GM23338 (cell line): ENCODE measurements at places on chromosomes 3 and 15. TPM values are rescaled to one million over a fixed set of nuclear protein-coding genes. Genes with fewer than 3 reads are reported as not detected.
A peak's percentile ranks its signal among the peaks of the same experiment; 100 is the strongest.

Gene LRIG1
- total RNA-seq = 116 and 134 TPM in 2 replicates

Gene SLC22A13
- total RNA-seq = 0.47 and 0.66 TPM in 2 replicates

Gene SLC28A2
- total RNA-seq = not detected in 2 replicates

Gene ZPLD1
- total RNA-seq = not detected in 2 replicates

Gene TPRG1
- 0.35 and 1.7 TPM in 2 replicates for total RNA-seq

Gene NRG4
- total RNA-seq = 0.21 TPM in 1 of 2 replicates, not detected in the other

Gene ACTRT3
- total RNA-seq = 5.2 and 6.4 TPM in 2 replicates

Gene PPP1R14D
- total RNA-seq = not detected in 2 replicates

Gene SPINK8
- not detected in 2 replicates for total RNA-seq

- H3K4me1 ChIP-seq = peaks cover 5% of the 10 kb centered on the region; the same call in 1 of the 2 replicates
- no peak for DNase-seq
- no peak overlapping the region for H3K4me3 ChIP-seq
- H3K36me3 ChIP-seq = no peaks in the 10 kb centered on the region
- H3K27ac ChIP-seq = no peak overlapping the region
Measured at GRCh38 chr3:122397201-122397600, 13.2 kb downstream of the FAM162A start.

GRCh38 chr3:2961576-2961975 is 148.6 kb downstream of the IL5RA start:
- no peaks in the 10 kb centered on the region for H3K36me3 ChIP-seq
- H3K4me3 ChIP-seq = no peak overlapping the region
- H3K27ac ChIP-seq = no peak overlapping the region
- DNase-seq = no peak

DNA sequence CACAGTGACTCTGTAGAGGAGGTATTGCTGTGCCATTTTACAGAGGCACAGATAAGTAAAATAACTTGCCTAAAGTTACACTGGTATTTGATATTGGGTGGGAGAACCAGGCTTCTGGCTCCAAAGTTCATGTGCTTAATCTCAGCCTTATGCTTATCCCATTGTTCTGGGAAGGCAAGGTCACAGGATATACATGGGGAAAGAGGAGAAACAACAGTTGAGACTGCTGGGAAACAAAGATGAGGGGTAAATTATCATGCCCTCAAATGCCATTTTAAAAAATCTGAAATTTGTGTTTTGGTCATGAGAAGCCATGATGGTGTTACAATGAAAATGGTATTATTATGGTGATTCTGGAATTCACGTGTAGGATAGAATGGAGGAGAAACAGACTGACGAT is 54.4 kb downstream of the EOMES start:
- no peaks in the 10 kb centered on the region for H3K36me3 ChIP-seq
- DNase-seq = no peak
- H3K4me3 ChIP-seq = no peak overlapping the region
- H3K4me1 ChIP-seq = peaks cover 29% of the 10 kb centered on the region
- H3K27me3 ChIP-seq = no peaks in the 10 kb centered on the region

GRCh38 chr15:37679627-37680026 is 254.8 kb upstream of the TMCO5A start:
- no peaks in the 10 kb centered on the region for H3K27me3 ChIP-seq
- H3K27ac ChIP-seq = no peak overlapping the region
- no peaks in the 10 kb centered on the region for H3K36me3 ChIP-seq
- no peak for DNase-seq

DNA sequence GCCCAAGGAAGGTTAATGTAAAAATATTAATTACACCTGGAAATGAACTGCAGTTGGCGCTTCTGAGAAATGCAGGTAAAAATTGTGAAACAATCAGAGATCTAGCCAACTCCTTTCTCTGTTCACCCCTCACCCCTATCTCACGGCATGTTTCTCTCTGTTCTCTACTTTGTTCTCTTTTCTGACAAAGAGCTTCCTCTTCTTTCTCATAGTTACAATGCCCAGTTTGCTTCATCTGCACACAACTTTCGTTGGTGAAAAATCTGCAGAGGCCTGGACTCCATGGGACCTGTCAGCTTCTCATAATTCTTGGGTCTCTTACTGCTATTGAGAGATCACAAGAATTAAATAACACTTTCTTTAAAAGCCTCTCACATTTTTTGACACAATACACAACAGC is 212.9 kb upstream of the LRRN1 start:
- no peaks in the 10 kb centered on the region for H3K27me3 ChIP-seq
- H3K27ac ChIP-seq = no peak overlapping the region
- no peak overlapping the region for H3K4me3 ChIP-seq
- H3K4me1 ChIP-seq = no peaks in the 10 kb centered on the region

DNA sequence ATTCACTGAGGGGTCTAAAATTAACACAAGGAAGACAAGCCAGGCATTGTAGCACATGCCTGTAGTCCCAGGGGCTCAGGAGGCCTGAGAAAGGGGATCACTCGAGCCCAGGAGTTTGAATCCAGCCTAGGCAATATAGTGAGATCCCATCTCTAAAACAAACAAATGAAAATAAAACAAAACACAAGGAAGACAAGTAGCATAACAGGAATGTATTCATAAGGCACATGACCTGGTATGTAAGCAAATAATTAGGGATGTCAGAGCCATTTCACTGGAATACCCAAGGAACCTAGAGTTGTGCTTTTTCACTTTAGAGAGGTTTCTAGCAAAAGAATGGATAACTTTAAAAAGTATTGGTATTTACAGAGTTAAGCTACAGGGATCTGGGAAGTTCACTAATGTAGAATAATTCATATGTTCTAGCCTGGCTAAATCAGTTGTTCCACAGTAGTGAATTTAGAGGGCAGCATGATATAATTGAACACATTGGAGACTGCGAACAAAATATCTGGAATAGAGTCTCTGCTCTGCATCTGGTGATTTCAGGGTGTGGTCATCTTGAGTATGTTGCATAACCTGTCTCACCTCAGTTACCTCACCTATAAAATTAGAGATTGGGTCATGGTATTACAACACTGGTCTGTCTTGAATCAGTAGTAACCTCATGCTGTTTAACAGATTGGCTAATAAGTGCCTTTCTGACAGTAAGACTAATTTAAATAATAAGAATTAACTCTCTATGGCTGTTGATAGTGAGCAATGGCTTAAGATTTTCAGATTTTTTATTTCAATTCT is 9.3 kb downstream of the GRAMD1C start:
- H3K4me3 ChIP-seq = no peak overlapping the region
- no peaks in the 10 kb centered on the region for H3K27me3 ChIP-seq
- H3K36me3 ChIP-seq = no peaks in the 10 kb centered on the region
- DNase-seq = no peak

GRCh38 chr3:170090601-170090981 is 52.8 kb downstream of the GPR160 start:
- H3K27ac ChIP-seq = no peak overlapping the region
- H3K4me3 ChIP-seq = no peak overlapping the region
- H3K27me3 ChIP-seq = no peaks in the 10 kb centered on the region
- H3K4me1 ChIP-seq = no peaks in the 10 kb centered on the region
- DNase-seq = no peak
- H3K36me3 ChIP-seq = peaks cover 3% of the 10 kb centered on the region; the same call in 1 of the 2 replicates

- H3K36me3 ChIP-seq = peaks cover 27% of the 10 kb centered on the region
- H3K27ac ChIP-seq = peak within 1 kb of the TSS; percentile 95
- DNase-seq = peak; percentile 98
- H3K27me3 ChIP-seq = peaks cover 10% of the 10 kb centered on the region; the same call in 1 of the 2 replicates
- peaks cover 19% of the 10 kb centered on the region for H3K4me1 ChIP-seq
Measured at GRCh38 chr15:39580485-39581241, at the start of gene THBS1. Gene THBS1 (plus strand): TSS chr15:39581079. CDS start chr15:39581858, 779 bp downstream.

DNA sequence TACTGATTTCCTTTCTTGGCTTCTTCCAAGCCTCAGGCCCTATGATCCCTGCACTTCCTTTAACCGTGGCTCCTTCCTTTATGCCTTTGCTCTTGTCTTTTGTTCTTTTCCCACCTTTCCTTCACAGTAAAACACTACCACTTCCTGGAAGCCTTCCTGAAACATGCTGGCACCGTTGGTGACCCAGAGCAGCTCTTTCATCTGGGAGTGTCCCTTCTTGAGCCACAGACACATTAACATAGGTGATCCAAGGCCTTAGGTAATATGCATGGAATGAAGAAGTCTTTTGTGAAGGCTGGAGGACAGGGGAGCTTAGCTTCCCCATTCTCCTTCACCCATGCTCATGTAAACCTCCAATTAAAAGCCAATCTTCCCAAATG is 39.4 kb downstream of the AMOTL2 start:
- no peaks in the 10 kb centered on the region for H3K36me3 ChIP-seq
- no peak overlapping the region for H3K4me3 ChIP-seq
- no peak overlapping the region for H3K27ac ChIP-seq
- no peak for DNase-seq
- peaks cover 40% of the 10 kb centered on the region for H3K4me1 ChIP-seq

DNA sequence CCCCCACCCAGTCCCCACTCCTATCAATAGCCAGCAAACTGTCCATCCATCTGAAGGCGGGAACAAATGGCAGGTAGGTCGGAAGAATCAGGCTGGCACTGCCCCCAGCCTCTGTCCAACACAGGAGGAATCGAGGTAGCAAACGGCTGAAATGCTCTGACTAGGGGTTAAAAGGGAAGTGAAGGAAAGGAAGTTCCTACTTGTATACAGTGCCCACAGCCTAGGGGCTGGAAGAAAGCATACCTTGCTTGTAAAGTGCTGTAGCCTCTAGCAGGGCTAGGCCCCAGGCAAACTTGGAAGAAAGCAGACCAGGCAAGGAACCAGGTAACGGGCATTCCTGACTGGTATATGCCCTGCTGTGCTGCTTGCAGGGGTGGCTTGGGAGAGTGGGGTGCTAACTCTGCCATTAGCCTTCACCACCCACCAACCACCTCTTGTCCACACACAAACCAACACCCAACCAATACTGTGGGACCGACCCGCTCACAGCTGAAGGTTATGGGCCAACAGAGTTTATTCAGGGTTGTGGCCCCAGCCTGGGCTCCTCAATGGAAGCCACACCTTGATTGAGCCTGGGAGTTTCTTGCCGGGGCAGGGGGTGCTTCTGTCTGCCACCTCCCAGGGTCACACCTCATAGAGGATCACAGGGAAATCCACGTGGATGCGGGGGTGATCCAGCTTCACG is 2.4 kb downstream of the TUSC2 start:
- H3K4me1 ChIP-seq = peaks cover 18% of the 10 kb centered on the region
- no peaks in the 10 kb centered on the region for H3K27me3 ChIP-seq
- peaks cover 2% of the 10 kb centered on the region; the same call in 1 of the 2 replicates for H3K36me3 ChIP-seq
- no peak for DNase-seq
- no peak overlapping the region for H3K27ac ChIP-seq

- H3K4me3 ChIP-seq = no peak overlapping the region
- no peaks in the 10 kb centered on the region for H3K4me1 ChIP-seq
- no peak for DNase-seq
- H3K27me3 ChIP-seq = no peaks in the 10 kb centered on the region
- H3K27ac ChIP-seq = no peak overlapping the region
Measured at GRCh38 chr3:56219894-56220805, 248.1 kb downstream of the ERC2 start.

- no peaks in the 10 kb centered on the region for H3K27me3 ChIP-seq
- DNase-seq = no peak
- no peak overlapping the region for H3K4me3 ChIP-seq
- no peak overlapping the region for H3K27ac ChIP-seq
- peaks cover 8% of the 10 kb centered on the region for H3K36me3 ChIP-seq
- H3K4me1 ChIP-seq = no peaks in the 10 kb centered on the region
Measured at GRCh38 chr15:90945091-90945490, 9.6 kb upstream of the RCCD1 start.

DNA sequence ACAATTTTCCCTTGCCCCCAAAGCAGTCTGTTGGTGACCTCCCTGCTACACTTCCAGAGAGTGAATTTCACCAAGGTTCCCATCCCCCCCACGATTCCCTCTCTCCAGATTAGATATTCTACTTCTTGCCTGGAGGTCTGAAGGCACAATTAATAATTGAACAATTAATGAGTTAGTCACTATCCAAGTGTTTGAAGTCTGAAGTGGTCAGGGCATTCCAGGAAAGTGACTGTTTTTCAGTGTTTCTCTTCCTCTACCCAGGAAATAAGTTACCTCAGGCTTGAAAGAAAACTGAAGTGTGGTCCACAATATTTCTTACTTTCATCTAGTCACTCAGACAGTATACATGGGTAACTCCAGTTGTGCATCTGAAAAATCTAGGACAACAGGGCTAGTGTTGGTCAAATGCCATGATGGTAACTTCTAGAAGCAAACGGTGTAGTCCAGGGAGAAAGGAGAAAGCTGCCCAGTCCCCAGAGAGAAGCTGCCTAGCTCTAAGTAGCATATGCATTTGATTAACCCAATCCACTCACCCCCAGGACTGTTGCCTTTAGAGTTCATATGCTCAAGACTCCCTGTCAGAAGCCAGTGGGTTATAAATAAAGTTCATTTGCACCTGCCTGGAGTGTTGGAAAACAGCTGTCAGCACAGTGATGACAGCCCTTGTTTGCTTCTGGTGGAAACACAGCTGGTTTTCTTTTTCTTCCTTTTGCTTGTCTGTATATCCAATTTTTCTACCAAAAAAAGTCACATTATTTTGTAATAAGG is 2.3 kb upstream of the TM4SF4 start:
- peaks cover 23% of the 10 kb centered on the region for H3K4me1 ChIP-seq
- H3K27ac ChIP-seq = no peak overlapping the region
- no peak for DNase-seq
- H3K27me3 ChIP-seq = no peaks in the 10 kb centered on the region
- no peaks in the 10 kb centered on the region for H3K36me3 ChIP-seq

- H3K4me1 ChIP-seq = no peaks in the 10 kb centered on the region
- no peak for DNase-seq
- no peaks in the 10 kb centered on the region for H3K36me3 ChIP-seq
Measured at GRCh38 chr3:189467451-189467850, 163.7 kb upstream of the TP63 start.

DNA sequence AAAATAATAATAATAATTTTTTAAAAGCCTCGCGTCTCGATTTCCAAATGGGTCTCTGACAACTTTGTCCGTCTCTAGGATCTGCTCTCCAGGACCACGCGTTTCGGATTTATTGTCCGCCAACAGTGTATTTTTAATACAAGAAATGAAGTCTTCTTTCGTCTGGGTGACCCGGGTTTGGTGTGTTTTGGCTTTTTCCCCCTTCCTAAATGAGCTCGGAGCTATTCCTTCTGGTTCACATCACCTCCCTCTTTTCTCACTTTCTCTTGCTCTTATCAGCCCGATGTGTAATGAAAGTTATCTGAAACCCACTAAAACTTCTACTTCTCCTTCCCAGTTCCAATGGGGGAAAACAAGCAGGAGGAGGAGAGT is 516.7 kb downstream of the MECOM start:
- no peaks in the 10 kb centered on the region for H3K36me3 ChIP-seq
- DNase-seq = no peak
- peak overlapping the region; percentile 73 for H3K4me3 ChIP-seq
- no peak overlapping the region for H3K27ac ChIP-seq

DNA sequence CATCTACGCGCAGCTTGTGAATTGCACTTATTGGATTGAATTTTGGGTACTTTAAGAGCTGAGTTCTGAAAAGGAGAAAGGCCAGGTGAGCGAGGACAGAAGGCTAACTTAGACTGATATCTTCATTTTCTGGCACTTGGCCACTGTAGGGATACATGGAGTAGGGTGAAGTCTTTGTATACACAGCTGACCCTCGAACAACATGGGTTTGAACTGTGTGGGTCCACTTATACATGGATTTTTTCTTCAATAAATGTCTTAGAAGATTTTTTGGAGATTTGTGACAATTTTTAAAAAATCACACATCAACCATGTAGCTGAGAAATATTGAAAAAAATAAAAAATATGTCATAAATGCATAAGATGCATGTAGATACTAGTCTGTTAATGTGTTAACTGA is 18.3 kb downstream of the PTPRG start:
- H3K4me1 ChIP-seq = peaks cover 60% of the 10 kb centered on the region
- H3K36me3 ChIP-seq = no peaks in the 10 kb centered on the region
- DNase-seq = no peak
- no peak overlapping the region for H3K27ac ChIP-seq
- H3K4me3 ChIP-seq = no peak overlapping the region
